ENCODE measurements at places on chromosomes 1 and 21. TPM values are rescaled to one million over a fixed set of nuclear protein-coding genes. Genes with fewer than 3 reads are reported as not detected.
A peak's percentile ranks its signal among the peaks of the same experiment; 100 is the strongest.

GRCh38 chr1:15432324-15432723 lies 5.9 kb upstream of the CTRC start:
- no peak for DNase-seq

DNA sequence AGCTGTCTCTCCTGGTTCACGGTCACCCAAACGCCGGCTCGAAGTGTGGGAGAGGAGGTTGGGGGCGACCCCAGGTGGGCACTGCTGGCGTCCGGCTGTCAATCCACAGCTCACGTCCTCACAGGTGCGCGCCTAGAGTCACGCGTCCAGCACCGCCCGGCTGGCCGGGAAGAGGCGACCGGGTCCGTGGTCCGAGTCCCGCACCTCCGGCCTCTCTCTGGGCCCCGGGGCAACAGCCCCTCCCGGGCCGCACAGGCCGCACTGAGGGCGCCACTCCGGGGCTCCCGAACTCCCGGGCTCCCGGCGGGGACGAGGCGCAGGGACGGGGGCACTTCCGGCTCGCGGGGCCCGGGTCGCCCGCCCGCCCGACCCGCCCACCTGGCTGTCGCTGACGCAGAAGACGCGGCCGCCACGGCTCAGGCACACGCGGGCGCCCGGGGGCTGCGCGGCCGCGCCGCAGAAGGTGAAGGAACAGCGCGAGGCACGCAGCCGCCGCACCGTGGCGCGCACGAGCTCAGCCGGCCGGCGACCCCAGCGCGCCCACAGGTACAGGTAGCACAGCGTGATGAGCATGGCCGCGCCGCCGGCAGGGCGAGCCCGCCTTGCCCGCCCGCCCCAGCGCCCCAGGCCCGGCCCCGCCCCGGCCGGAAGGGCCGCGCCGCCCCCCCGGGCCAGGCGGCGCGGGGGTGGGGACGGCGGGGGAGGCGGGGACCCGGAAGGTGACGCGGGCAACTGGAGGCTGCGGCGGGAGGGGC lies at the start of gene HLCS:
HLCS (minus strand) TSS at position 604 of the 755 bp plus-strand sequence; CDS start at position 573, 31 bp downstream.
- DNase-seq, result peak; percentile 44

DNA sequence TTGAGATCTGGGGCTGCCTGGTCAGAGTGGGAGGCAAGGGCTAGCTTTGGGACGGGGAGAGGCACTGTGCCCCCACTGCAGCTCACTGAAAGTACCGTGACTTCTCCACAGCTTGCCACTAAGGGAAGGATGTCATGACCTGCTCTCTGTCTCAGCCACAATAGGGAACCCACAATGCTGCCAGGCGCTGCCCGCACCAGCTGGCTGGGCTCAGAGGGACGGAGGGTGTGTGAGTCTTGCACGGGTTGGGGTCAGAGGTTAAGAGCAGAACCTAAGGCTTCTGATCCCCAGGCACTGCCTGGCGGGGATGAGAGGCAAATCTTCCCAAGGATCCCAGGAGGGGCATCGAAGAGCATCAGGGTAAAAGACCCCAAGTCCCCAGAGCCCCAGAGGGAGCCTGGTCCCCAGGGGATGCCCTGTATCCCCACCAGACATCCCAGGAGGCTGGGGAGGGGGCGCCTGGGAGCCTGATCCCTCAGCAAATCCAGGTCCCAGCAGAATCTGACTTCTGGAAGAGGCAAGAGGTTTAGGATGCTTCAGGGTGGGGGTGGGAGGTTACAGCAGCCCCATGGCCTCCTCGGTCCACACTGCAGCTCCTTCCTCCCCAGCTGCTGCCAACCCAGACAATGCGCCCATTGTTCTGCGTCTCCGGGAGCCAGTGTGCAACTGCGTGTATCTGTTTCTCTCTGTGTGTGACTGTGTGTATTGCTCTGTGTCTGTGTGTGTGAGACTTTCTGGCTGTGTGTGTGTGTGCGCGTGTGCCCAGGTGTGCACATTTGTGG lies 2.0 kb upstream of the MARCKSL1 start:
- DNase-seq, result peak; percentile 84

- no peak for DNase-seq
Observed at GRCh38 chr1:43930168-43930948, 3.2 kb upstream of the ARTN start.

DNA sequence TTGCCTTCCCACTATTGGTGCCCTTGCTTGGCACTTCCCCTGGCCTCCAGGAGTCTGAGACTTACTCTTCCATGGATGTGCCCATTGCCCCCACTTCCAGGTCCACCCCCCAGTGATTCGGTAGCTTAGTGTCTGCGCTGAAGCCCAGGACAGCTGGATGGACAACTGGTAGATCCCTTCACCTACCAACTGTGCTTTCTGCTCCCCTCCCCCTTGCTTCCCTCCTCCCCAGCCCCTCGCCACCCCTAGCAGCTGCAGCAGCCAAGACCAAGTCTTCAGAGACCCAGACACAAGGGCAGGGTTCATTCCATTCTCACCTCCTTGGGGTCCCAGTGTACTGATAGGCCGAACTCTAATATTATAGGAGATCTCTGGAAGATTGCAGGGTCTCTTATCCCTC lies 6.9 kb downstream of the LMNA start:
- DNase-seq, result no peak

GRCh38 chr1:223177681-223178080 lies 34.6 kb upstream of the TLR5 start:
- no peak for DNase-seq

DNA sequence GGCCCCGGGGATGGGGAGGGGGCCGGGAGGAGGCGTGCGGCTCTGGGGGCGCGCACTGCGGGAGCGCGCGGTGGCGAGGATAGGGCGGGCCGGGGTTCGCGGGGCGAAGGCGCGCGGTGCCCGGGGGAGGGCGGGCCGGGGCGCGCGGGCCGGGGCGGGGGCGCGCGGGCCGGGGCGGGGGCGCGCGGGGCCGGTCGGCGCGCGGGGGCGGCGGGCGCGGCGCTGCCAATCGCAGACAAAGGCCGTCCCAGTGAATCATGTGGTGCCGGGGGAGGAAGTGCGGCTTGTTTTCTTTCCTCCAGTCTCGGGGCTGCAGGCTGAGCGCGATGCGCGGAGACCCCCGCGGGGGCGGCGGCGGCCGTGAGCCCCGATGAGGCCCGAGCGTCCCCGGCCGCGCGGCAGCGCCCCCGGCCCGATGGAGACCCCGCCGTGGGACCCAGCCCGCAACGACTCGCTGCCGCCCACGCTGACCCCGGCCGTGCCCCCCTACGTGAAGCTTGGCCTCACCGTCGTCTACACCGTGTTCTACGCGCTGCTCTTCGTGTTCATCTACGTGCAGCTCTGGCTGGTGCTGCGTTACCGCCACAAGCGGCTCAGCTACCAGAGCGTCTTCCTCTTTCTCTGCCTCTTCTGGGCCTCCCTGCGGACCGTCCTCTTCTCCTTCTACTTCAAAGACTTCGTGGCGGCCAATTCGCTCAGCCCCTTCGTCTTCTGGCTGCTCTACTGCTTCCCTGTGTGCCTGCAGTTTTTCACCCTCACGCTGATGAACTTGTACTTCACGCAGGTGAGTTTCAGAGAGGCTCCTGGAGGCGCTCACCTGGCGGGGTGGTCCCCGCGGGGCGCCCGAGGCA lies at the start of gene GPR137B:
GPR137B (plus strand) TSS at position 287 of the 851 bp plus-strand sequence; CDS start at position 371, 84 bp downstream.
- peak; percentile 26 for DNase-seq

DNA sequence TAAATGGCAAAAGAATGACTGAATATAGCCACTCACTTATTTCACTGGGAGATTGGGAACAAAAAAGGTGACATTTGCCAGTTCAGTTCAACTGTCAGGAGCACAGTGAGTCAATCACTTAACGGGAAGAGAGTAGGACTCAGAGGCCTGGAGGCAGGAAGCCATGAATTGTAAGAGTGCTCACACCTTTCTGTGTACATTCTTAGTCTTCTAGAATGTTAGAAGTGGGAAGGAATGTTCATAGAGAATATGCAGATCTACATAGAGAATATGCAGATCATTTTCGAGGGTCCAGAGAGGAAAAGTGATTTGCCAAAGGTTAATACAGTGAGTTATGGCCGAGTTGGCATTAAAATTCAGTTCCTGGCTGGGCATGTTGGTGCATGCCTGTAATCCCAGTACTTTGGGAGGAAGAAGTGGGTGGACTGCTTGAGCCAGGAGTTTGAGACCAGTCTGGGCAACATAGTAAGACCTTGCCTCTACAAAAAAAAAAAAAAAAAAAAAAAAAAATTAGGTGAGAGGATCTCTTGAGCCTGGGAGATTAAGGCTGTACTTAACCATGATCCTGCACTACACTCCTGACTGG lies 8.3 kb downstream of the IL20 start:
- no peak for DNase-seq

GRCh38 chr1:87154384-87154783 lies 174.3 kb upstream of the LMO4 start:
- DNase-seq, result no peak

- no peak for DNase-seq
Observed at GRCh38 chr1:153356392-153357075, 1.1 kb upstream of the S100A9 start.

- no peak for DNase-seq
Observed at GRCh38 chr21:34688145-34688544, 19.4 kb downstream of the CLIC6 start.

GRCh38 chr1:229106526-229107125 lies 164.3 kb upstream of the RAB4A start:
- no peak for DNase-seq

DNA sequence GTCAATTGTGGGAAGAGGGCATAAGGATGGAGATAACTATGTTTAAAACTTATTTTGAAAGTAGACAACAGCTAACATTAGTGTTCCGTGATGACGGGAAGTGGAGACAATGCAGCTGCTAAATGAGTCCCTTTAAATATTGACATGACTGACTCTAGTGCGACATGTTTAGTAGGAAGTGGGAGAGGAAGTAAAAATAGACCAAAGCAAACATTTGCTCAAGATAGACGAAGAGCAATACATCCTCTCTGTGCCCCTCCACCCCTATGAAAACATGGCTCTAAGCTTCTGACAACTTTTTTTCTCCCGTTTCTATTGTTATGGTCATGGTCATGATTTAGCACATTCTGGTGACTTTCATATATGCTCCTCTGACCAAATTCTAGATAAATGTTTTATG lies 60.0 kb upstream of the HMCN1 start:
- DNase-seq, result no peak

DNA sequence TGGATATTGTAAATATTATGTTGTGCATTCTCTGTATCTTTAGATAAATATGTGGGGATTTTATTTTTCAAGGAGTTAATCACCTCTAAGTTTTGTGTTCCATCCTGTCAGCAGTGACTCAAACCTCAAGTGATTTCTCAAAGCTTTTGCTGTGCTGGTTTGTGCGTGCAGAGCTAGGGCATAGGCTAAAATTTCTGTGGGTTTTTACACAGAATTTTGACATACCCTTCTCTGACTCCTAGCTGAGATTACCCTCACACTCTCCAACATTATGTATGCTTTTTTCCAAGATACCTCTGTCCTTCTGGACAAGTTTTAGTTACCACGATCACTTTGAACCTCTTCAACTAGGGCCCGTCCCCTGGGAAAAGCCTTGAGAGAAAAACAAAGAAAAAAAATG lies 384.9 kb downstream of the NCAM2 start:
- peak; percentile 1 for DNase-seq

DNA sequence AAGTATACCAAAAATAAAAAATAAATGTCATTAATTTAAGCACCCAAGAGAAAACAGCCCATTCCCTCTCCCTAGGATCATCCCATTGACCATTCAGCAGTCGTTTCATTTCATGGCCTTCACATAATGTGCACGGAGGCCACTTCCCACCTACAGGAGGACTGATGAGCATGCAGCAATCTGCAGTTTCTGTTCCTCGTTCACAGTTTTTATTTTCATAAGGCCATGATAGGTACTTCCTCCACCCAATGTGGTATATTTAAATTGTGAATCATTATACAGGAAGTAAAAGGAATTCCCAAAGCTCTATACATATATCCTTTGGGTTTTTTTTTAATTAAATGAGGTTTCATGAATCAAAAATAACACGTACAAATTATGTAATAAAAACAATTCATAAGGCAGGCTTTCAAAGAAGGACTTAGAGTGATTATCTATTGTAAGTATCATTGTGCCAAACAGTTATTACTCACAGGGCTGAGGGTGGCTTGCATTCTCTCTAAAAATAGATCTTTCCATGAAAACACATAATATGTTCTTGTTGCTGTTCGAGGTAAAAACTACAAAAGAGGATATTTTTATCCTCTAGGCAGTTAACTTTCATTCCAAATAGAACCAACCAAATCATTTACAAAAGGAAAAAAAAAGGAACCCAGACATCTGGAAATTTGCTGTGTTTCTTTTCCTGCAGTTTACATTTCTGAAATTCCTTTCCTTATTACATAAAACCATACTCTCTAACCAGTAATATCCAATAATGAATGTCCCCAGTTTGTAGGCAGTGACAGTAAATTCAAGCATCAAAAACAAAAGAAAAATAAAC lies 27.5 kb upstream of the SLC44A3 start:
- peak; percentile 82 for DNase-seq

- DNase-seq, result no peak
Observed at GRCh38 chr1:162676750-162677149, 44.5 kb downstream of the DDR2 start.

- no peak for DNase-seq
Observed at GRCh38 chr1:93215322-93215721, 34.8 kb downstream of the CCDC18 start.

- DNase-seq, result no peak
Observed at GRCh38 chr1:151948506-151948905, 39.2 kb upstream of the THEM4 start.

GRCh38 chr1:31154632-31155215 lies 85.0 kb downstream of the NKAIN1 start:
- peak; percentile 27 for DNase-seq

DNA sequence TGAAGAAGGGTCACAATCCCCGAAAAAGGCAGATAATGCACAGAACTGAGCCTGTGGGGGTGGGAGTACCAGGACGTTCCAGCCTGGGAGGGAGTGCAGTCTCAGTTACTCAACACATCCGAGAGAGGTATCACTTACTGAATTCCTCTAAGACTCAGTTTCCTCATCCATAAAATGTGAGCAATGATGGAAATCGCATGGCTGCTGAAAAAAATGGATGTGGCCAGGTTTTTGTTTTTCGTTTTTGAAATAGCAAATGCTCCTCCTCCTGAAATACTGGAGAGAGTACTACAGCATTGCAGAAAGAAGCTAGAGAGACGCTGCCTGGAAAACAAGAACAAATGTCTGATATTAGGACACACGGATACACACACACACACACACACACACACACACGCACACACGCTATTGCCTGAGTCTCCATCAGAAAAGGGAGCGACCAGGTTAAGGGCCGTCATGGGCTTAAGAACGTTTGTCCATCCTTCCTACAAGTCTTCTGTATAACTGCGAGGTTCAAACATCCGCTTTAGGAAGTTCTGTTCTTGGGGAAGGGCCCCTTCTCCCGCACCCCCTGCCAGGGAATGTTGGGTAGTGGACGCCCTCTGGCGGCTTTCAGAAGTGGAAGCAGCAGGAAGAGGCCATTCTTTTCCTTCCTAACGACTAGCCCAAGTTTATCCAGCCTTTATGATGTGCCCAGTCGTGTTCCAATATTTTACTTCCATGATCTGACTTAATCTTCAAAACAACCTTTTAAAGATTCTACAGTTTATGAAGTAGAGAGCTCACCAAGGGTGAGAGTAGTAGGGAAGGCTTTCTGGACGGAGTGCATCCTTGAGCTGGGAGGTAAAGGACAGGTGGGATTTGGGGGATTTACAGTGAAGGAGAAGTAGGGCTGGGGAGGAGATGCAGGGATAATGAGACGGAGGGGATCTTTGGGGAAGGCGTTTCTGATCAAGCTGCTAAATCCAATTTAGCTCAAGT lies 699 bp upstream of the NES start:
- peak; percentile 70 for DNase-seq

The PDZK1 gene
- not detected for total RNA-seq

The CD84 gene
- total RNA-seq, result not detected

The MCOLN2 gene
- 14.9 TPM for total RNA-seq

The DENND2D gene
- total RNA-seq, result not detected

The CTSS gene
- 2.6 TPM for total RNA-seq

The OR14K1 gene
- total RNA-seq, result not detected

The C1orf105 gene
- total RNA-seq, result not detected

The NTPCR gene
- total RNA-seq, result 41.1 TPM

The BACE2 gene
- 37.6 TPM for total RNA-seq

The MANEAL gene
- 21.6 TPM for total RNA-seq

The KLF17 gene
- 0.74 TPM for total RNA-seq

All from HT1080 (cell line).